ENCODE measurements at places on chromosomes 12 and 14. TPM values are rescaled to one million over a fixed set of nuclear protein-coding genes. Genes with fewer than 3 reads are reported as not detected.

The SLC41A2 gene
- polyA plus RNA-seq: 1.7 TPM

The CCDC88C gene
- 11.4 TPM for polyA plus RNA-seq

The ADAMTS20 gene
- not detected for polyA plus RNA-seq

- no peaks in the 10 kb centered on the region for H3K27me3 ChIP-seq
- H3K4me1 ChIP-seq: no peaks in the 10 kb centered on the region
- H3K27ac ChIP-seq: no peak overlapping the region
- DNase-seq: peak; percentile 15
- H3K36me3 ChIP-seq: no peaks in the 10 kb centered on the region
- H3K4me3 ChIP-seq: no peak overlapping the region
Observed at GRCh38 chr12:130764475-130765185, 48.5 kb upstream of the RIMBP2 start.

- H3K4me1 ChIP-seq: peaks cover 33% of the 10 kb centered on the region
- peak overlapping the region; percentile 99 for H3K27ac ChIP-seq
- H3K36me3 ChIP-seq: no peaks in the 10 kb centered on the region
- H3K27me3 ChIP-seq: no peaks in the 10 kb centered on the region
Observed at GRCh38 chr12:89949457-89950195, 241.0 kb upstream of the ATP2B1 start.

- no peak within 1 kb of the TSS for H3K4me3 ChIP-seq
- no peaks in the 10 kb centered on the region for H3K36me3 ChIP-seq
- peaks cover 43% of the 10 kb centered on the region for H3K27me3 ChIP-seq
- H3K4me1 ChIP-seq: no peaks in the 10 kb centered on the region
- no peak for DNase-seq
- H3K27ac ChIP-seq: no peak within 1 kb of the TSS
Observed at GRCh38 chr14:21024585-21025370, at the start of gene NDRG2. Gene NDRG2 (minus strand): TSS chr14:21025061. CDS start chr14:21023315, 1,746 bp downstream.

DNA sequence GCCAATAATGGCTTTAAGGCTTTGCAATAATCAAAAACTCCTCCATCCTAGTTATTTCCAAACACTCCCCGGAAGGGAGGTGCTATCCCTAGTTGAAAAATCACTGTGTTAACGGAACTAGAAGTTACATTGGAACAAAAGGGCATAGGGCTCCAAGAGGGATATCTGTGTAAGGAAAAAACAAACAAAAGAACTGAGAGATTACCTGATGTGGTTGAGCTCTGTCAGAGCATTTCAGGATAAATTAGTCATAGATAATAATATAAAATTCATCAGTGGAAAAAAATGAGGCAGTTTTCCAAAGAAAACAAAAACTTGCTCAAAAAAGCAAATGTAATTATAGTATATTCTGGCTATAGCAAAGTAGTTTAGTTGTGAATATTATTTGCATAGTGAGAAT is 27.4 kb upstream of the PAPLN start:
- peaks cover 25% of the 10 kb centered on the region for H3K4me1 ChIP-seq
- H3K36me3 ChIP-seq: peaks cover 3% of the 10 kb centered on the region
- H3K27me3 ChIP-seq: no peaks in the 10 kb centered on the region
- H3K27ac ChIP-seq: peak overlapping the region; percentile 80
- H3K4me3 ChIP-seq: no peak overlapping the region

DNA sequence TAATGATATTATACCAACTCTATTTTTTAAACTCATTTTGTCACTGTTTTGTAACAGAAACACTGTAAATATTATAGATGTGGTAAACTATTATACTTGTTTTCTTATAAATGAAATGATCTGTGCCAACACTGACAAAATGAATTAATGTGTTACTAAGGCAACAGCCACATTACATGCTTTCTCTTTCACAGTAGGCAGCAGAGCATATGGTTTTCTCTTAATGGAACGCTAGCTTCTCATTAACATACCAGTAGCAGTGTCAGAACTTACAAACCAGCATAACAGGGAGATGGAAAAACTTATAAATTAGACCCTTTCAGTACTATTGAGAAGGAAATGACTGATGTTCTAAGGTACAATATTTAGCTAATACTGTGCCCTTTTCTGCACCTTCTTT is 398.8 kb downstream of the PRKD1 start:
- H3K4me1 ChIP-seq: no peaks in the 10 kb centered on the region
- no peak for DNase-seq
- no peaks in the 10 kb centered on the region for H3K36me3 ChIP-seq

DNA sequence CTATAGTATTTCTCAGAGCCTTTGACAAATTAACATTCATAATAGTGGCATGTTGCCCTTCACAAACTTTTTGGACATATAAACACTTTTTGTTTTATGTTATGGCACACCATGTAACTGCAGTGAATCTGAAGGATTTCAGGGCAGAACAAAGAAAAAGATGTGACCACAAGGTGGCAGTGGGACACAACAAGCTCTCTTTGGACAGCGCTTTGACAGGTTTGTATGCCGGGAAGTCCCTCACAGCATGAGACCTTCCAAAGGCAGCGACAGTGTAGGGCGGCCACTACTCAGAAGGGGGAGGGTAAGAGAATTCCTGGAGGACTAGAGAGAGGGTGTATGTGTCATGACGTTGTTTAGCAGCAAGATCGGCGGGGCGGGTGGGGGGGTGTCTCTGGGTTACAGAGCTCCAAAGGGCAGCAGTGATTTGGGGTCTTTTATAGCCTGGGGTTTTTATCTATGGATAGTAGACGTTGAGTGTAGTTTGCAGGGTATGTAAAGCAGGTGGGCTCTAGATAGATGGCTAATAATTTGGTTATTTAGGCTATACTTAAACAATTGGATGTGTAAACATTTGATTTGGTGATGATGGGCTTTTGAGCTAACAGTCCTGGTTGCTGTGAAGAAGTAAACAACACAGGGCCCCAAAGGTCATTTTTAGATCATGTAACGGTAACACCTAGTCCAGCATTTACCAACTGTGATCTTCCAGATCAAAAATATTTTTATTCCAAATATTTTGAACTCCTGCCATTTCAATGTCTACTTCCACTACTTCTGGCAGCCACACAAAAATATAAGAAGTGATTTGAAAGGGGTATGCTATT is 22.9 kb downstream of the ETFBKMT start:
- H3K36me3 ChIP-seq: no peaks in the 10 kb centered on the region
- H3K4me3 ChIP-seq: no peak overlapping the region
- H3K4me1 ChIP-seq: no peaks in the 10 kb centered on the region
- H3K27ac ChIP-seq: no peak overlapping the region
- H3K27me3 ChIP-seq: no peaks in the 10 kb centered on the region
- DNase-seq: peak; percentile 87

DNA sequence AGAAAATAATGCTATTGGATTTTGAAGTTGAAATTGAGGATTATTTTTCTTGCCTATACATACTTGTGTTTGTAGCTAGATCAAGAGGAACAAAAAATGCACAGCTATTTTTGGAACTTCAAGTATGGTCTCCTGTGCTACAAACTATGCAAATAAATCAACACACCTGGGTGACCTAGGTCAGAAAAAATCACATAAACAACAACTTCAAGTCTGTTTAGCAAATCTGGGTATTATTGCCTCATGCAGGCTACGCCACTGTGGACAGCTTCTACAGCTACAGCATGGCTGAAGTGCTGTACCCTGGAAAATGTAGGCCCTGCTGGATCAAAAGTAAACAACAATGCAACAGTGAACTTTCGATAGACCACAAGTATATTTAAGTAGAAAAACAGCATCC is 87.5 kb downstream of the SLC6A15 start:
- H3K4me3 ChIP-seq: no peak overlapping the region
- no peak for DNase-seq
- H3K36me3 ChIP-seq: no peaks in the 10 kb centered on the region
- no peak overlapping the region for H3K27ac ChIP-seq
- no peaks in the 10 kb centered on the region for H3K4me1 ChIP-seq

GRCh38 chr14:75711105-75711795 is 50.2 kb downstream of the TTLL5 start:
- H3K27ac ChIP-seq: no peak overlapping the region
- H3K4me3 ChIP-seq: no peak overlapping the region
- no peaks in the 10 kb centered on the region for H3K36me3 ChIP-seq
- DNase-seq: peak; percentile 41
- peaks cover 3% of the 10 kb centered on the region for H3K4me1 ChIP-seq

DNA sequence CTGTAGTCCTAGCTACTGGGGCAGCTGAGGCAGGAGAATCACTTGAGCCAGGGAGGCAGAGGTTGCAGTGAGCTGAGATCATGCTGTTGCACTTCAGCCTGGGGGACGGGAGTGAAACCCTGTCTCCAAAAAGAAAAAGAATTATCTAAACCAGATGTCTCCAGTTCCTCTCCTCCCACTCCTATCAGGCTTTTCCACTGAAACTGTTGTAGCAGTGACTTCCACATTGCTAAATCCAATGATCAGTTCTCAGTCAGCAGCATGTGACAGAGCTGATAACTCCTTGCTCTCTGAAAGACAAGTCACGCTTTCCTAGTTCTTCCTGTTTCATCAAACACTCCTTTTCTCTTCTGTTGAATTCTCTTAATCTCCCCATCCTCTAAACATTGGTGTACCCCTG is 8.6 kb downstream of the SLC38A6 start:
- H3K4me3 ChIP-seq: no peak overlapping the region
- DNase-seq: no peak
- no peaks in the 10 kb centered on the region for H3K4me1 ChIP-seq
- H3K36me3 ChIP-seq: peaks cover 10% of the 10 kb centered on the region
- no peaks in the 10 kb centered on the region for H3K27me3 ChIP-seq

- DNase-seq: no peak
- H3K27me3 ChIP-seq: no peaks in the 10 kb centered on the region
- no peaks in the 10 kb centered on the region for H3K36me3 ChIP-seq
- no peak overlapping the region for H3K27ac ChIP-seq
- H3K4me1 ChIP-seq: no peaks in the 10 kb centered on the region
- no peak overlapping the region for H3K4me3 ChIP-seq
Observed at GRCh38 chr12:25266497-25266896, 15.8 kb upstream of the KRAS start.

The KRT7 gene
- 131 TPM for polyA plus RNA-seq

- H3K27ac ChIP-seq: no peak overlapping the region
- H3K4me1 ChIP-seq: no peaks in the 10 kb centered on the region
- no peaks in the 10 kb centered on the region for H3K27me3 ChIP-seq
- H3K4me3 ChIP-seq: no peak overlapping the region
- DNase-seq: no peak
Observed at GRCh38 chr12:76010732-76011458, 20.7 kb downstream of the PHLDA1 start.

The SLC25A47 gene
- polyA plus RNA-seq: not detected

The ST8SIA1 gene
- polyA plus RNA-seq: not detected

The TAC3 gene
- not detected for polyA plus RNA-seq

DNA sequence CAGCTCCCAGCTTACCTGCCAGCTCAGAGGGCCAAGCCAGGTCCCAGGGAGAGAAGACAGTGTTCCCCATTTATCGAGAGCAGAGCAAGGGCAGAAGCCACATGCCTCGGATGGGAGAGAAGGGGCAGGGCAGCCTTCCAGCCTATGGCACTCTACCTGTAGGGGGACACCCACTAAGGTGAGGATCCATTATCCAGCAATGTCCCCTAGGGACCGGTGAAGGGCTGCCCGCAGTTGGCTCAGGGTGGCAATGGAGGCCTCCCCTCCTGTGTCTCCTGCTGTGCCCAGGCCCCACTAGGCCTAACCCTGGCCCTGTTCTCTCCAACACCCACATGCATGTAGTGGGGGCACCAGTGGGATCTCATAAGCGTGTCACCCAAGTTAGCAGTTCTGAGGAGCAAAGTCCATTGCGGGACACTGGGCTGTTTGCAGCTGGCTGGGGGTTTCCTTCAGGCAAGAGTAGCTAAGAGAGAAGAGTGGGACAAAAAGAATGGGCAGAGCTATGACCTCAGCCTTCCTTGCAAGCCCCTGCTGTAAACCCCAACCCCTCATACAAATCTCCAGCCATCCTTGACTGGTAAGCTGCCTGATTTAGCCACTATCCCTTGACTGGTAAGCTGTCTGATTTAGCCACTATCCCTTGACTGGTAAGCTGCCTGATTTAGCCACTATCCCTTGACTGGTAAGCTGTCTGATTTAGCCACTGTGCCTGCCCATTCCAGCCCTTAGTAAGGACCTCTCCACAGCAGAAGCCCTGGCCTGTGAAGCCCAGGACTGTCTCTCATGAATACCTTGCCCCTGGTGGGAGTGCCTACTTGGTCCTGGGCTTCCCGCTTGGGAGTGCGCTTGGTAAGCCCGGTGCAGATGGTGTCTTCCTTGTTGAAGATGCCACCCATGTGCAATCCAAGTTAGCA is 5.2 kb upstream of the ASB2 start:
- H3K4me1 ChIP-seq: no peaks in the 10 kb centered on the region
- H3K36me3 ChIP-seq: no peaks in the 10 kb centered on the region
- H3K4me3 ChIP-seq: no peak overlapping the region
- no peak for DNase-seq

The KRT3 gene
- polyA plus RNA-seq: not detected

The GLI1 gene
- 0.10 TPM for polyA plus RNA-seq

- no peaks in the 10 kb centered on the region for H3K36me3 ChIP-seq
- H3K27ac ChIP-seq: no peak overlapping the region
- H3K4me1 ChIP-seq: no peaks in the 10 kb centered on the region
- DNase-seq: no peak
- H3K27me3 ChIP-seq: no peaks in the 10 kb centered on the region
- no peak overlapping the region for H3K4me3 ChIP-seq
Observed at GRCh38 chr12:99706736-99707473, 59.4 kb downstream of the GARIN6 start.

GRCh38 chr14:91911474-91912032 is 35.9 kb downstream of the FBLN5 start:
- no peaks in the 10 kb centered on the region for H3K27me3 ChIP-seq
- no peak overlapping the region for H3K4me3 ChIP-seq
- DNase-seq: peak; percentile 49
- no peaks in the 10 kb centered on the region for H3K4me1 ChIP-seq
- no peak overlapping the region for H3K27ac ChIP-seq

DNA sequence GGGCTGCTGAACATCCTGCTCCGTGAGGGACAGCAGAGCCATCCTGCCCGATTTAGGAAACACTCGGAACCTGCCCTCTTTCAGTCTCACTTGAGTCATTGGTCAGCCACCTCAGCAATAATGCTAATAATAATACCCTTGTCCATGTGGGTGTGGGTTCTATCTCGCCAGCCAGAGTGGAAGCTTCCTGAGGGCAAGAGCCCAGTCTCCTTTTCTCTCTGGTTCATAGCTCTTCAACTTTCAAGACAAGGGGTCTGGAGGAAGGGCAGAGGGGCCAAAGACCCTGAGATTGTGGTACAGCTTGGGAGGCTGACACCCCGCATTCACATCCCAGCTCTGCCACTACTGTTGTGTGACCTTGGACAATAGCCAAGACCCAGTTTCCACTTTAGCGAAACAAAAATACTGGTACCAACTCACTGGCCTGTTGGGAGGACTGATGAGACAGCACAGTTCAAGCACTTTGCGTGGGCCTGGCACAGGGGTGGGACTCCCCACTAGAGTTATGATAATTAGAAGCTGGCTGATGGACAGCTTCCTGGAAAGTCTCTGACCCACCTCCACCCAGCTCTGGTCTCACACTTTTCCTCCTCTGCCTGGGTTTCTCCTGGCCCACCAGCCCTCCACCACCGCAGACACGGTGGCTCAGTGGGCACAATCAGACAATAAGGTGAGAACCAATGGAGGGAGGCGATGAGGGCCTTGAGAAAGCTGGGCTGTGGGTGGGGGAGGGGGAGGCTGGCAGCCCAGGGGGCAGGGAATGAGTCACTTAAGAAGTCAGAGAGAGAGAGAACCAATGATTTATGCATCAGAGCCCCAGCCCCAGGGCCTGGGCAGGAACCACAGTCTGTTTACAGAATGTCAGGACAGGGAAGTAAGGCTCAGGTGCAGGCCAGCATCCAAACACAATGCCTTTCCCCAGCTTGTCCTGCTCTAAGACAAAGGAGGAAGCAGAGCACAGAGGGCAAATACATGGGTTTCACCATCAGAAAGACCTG is 9.6 kb downstream of the FAIM2 start:
- peaks cover 6% of the 10 kb centered on the region for H3K4me1 ChIP-seq
- no peaks in the 10 kb centered on the region for H3K27me3 ChIP-seq
- H3K4me3 ChIP-seq: no peak overlapping the region
- H3K27ac ChIP-seq: no peak overlapping the region
- H3K36me3 ChIP-seq: no peaks in the 10 kb centered on the region
- DNase-seq: peak; percentile 62
